ENCODE measurements at places on chromosomes 7 and 10.

DNA sequence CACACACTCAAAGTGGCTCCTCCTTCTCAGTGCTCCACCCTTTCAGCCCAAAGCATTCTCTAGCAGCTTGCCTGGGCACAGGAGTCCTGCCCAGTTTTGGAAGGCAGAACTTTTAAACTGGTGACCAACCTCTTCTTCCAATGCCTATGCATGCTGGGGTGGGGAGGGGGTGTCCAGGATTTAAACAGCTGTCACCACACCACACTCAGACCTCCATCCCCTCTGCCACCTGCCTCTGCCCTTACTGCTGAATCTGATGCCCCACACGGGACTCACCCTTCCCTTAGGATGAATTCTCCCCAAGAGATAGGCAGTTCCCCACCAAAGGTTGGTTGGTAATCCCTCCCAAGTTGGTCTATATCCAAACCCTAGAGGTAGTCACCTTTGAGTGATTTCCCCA, 50.2 kb downstream of the FRMPD2 start:
- no peaks in the 10 kb centered on the region for H3K4me1 ChIP-seq
- no peaks in the 10 kb centered on the region for H3K36me3 ChIP-seq

GRCh38 chr7:142669074-142669654, 80.1 kb upstream of the PRSS1 start:
- H3K27me3 ChIP-seq, result no peaks in the 10 kb centered on the region
- no peak overlapping the region for H3K27ac ChIP-seq
- DNase-seq, result no peak
- no peak overlapping the region for H3K4me3 ChIP-seq
- no peaks in the 10 kb centered on the region for H3K36me3 ChIP-seq
- peaks cover 27% of the 10 kb centered on the region for H3K4me1 ChIP-seq

GRCh38 chr7:17944720-17945119, 4.4 kb upstream of the SNX13 start:
- no peak overlapping the region for H3K4me3 ChIP-seq
- no peaks in the 10 kb centered on the region for H3K36me3 ChIP-seq
- peaks cover 17% of the 10 kb centered on the region for H3K4me1 ChIP-seq
- H3K27ac ChIP-seq, result no peak overlapping the region

- no peaks in the 10 kb centered on the region for H3K4me1 ChIP-seq
- H3K4me3 ChIP-seq, result no peak overlapping the region
- DNase-seq, result no peak
- no peak overlapping the region for H3K27ac ChIP-seq
Observed at GRCh38 chr7:134587750-134588149, 38.8 kb downstream of the AKR1B15 start.

GRCh38 chr7:123692471-123692877, 36.8 kb downstream of the LMOD2 start:
- H3K4me1 ChIP-seq, result peaks cover 1% of the 10 kb centered on the region
- H3K27ac ChIP-seq, result no peak overlapping the region
- H3K27me3 ChIP-seq, result no peaks in the 10 kb centered on the region
- no peak overlapping the region for H3K4me3 ChIP-seq

GRCh38 chr7:139511315-139511714, 12.2 kb upstream of the CLEC2L start:
- no peak overlapping the region for H3K4me3 ChIP-seq
- peaks cover 6% of the 10 kb centered on the region for H3K27me3 ChIP-seq
- H3K4me1 ChIP-seq, result no peaks in the 10 kb centered on the region
- no peaks in the 10 kb centered on the region for H3K36me3 ChIP-seq
- DNase-seq, result no peak

- no peak within 1 kb of the TSS for H3K27ac ChIP-seq
- peaks cover 14% of the 10 kb centered on the region for H3K4me1 ChIP-seq
- peak within 1 kb of the TSS; percentile 68 for H3K4me3 ChIP-seq
- peaks cover 50% of the 10 kb centered on the region for H3K27me3 ChIP-seq
- no peaks in the 10 kb centered on the region for H3K36me3 ChIP-seq
Observed at GRCh38 chr7:100827330-100828226, at the start of gene EPHB4. Gene EPHB4, minus strand, starts transcription at chr7:100827523. Its CDS starts 493 bp downstream, at chr7:100827030.

DNA sequence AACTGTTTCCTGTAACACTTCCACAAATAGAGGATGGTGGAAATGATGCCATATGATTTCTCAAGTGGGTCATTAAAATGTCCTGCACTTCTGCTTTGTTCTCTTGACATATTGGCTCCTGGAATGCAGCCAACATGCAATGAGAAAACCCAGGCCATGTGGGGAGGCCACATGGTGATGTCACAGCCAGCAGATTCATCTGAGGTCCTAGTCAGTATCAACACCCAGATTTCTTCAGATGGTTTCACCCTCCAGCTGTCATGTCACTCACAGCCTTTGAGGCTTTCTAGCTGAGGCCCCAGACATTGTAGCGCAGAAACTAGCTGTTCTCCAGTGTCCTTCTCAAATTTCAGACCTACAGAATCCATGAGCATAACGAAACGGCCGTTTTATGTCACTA, 102.3 kb upstream of the NUPR2 start:
- no peak for DNase-seq
- no peak overlapping the region for H3K27ac ChIP-seq
- no peak overlapping the region for H3K4me3 ChIP-seq
- H3K4me1 ChIP-seq, result no peaks in the 10 kb centered on the region

DNA sequence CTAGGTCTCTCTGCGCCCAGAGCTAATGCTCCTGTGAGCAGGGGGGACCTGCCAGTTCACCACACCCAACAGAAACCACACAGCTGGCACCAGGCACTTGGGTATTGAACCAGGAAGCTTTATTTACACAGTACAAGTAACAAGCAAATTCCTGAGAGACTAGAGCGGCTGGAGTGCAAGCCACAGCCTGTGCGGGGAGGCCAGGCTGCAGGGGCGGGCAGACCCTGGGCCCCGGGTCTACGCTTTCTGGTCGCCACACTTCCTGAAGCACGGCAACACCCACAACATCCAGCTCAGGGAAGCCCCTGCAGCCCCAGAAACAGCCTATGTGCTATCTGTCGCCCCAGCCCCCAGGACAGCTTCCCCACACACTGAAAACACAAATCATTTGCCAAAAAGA, 125.0 kb downstream of the FAM53B start:
- H3K4me3 ChIP-seq, result no peak overlapping the region
- DNase-seq, result no peak
- H3K36me3 ChIP-seq, result peaks cover 4% of the 10 kb centered on the region
- H3K27me3 ChIP-seq, result no peaks in the 10 kb centered on the region
- no peak overlapping the region for H3K27ac ChIP-seq

DNA sequence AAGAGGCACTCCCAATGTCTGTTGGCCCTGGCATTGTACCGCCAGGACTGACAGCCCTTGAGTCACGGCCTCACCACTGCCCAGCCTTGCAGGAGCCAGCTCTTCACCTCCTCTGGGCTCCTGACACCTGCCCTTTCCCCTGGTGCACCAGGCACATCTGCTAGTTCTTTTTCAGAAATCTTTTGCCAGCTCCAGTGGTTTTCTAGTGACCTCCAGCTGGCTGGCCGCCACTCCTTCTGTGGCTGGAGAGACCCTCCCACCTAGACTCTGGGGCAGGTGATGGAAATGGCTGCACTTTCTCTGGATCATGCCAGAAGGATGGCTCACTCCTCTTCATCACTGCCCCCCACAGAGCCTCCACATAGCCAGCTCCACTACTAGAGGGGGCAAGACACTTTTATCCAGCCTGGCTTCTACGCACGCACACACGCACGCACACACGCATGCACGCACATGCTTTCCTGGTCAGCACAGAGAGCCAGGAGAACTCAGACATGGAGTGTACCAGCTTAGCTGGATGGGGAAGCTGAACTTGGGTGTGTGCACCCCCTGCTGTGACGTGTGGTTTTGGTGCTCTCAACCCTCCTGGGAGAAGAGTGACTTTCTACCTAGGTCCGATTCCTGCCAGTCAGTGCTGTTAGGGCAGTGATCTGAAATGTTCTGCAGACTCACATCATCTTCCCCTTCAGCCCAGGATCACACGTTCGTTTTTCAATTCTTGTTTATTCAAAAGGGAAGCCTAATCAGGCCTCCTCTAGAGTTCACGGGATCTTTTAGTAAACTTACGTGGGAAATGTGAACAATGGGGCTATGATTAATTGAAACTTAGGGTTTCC, 222.0 kb downstream of the PRPF18 start:
- no peaks in the 10 kb centered on the region for H3K36me3 ChIP-seq
- H3K27me3 ChIP-seq, result peaks cover 11% of the 10 kb centered on the region
- H3K27ac ChIP-seq, result no peak overlapping the region
- no peak overlapping the region for H3K4me3 ChIP-seq
- peaks cover 11% of the 10 kb centered on the region for H3K4me1 ChIP-seq

GRCh38 chr10:74419958-74420375, 268.9 kb downstream of the ADK start:
- peaks cover 9% of the 10 kb centered on the region for H3K4me1 ChIP-seq
- DNase-seq, result no peak
- H3K27me3 ChIP-seq, result no peaks in the 10 kb centered on the region
- H3K27ac ChIP-seq, result no peak overlapping the region

- no peak overlapping the region for H3K4me3 ChIP-seq
- H3K4me1 ChIP-seq, result no peaks in the 10 kb centered on the region
- no peaks in the 10 kb centered on the region for H3K27me3 ChIP-seq
- DNase-seq, result no peak
Observed at GRCh38 chr10:124291001-124291701, 127.6 kb downstream of the OAT start.

DNA sequence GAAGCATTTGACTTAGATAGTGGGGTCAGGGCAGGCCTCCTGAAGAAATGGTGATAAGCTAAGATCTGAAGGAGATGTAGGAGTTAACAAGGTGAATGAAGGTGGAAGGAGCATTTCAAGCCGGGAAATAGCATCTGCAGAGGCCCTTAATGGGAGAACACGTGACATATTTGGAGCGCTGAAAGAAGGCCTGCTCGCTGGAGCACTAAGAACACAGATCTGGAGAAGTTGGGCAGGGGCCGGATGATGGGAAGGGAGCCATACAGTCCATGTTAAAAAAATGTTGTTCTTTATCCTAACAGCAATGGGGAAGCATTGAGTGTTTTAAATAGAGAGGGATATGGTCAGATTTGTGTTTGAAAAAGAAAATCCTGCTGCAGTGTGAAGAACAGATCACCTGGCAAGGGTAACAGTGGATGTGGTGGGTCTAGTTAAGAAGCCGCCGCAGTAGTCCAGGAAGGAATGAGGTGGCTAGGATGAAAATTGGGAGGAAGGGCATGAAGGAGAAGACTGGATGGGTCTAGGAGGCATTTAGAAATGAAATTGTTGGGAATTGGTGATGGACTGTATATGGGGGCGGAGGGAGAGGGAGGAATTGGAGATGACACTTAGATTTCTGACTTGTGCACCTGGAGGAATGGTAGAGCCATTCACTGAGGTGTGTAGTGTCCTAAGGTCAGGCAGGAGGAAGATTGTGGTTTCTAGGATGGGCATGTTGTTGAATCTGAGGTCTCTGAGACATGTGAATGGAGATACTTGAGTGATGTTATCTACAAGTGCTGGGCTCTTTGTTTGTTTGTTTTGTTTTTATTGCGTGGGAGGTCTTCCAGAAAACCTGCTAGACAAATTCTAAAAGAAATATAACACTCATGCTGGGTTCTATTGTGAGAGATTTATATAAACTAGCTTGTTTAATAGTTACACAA, 58.4 kb downstream of the MET start:
- no peaks in the 10 kb centered on the region for H3K27me3 ChIP-seq
- no peak for DNase-seq
- H3K27ac ChIP-seq, result no peak overlapping the region
- no peak overlapping the region for H3K4me3 ChIP-seq
